Hepatic stellate cell (primary cell): ENCODE measurements at places on chromosomes 1 and 21.

GRCh38 chr1:119737040-119737682, 25.4 kb downstream of the PHGDH start:
- DNase-seq, result no peak

DNA sequence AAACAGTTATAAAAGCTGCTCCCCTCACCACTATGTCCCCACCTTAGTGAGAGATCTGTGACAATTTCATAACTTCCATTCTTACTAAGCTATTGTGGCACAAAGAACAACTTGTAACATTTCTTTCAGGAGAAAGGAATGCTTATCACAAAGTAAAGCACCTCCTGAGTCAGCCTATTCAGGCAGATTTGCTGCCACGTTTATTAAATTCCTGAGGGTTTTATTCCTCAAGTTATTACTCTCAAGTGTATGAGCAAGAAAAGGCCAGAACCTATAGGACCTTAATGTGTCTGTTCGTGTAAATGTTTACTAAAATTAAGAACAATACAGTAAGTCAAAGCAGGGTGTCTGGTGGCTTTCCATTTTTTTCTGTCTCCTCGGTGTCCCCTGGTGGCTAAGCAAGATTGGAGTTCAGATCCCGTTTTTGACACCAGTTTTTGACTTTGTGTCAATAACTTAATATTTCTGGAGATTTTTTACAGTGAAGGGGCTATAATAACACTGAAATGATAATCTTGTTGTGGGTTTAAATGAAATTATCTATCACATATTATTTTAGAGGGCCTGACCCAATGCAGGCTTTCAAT, 1539.6 kb downstream of the BRINP3 start:
- DNase-seq, result no peak

DNA sequence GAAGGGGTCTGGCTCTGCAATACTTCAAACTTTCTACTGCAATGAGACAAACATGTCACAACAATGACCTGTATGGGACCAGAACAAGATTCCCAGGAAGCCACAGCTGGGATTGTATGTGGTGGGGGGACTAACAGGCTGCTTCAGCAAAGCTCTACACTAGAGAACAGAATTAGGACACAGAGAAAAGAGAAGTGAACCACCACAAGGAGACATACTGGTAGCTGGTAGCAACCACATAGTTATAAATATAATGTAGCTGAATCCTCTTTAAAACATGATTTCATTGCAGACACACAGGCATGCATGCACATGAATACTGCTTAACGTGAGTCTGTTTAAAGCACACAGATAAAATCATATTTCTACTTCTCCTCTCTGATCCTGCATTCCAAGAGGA, 3.5 kb upstream of the ILDR2 start:
- DNase-seq, result no peak

- DNase-seq, result no peak
These were observed 594.7 kb downstream of the ADGRL2 start for GRCh38 chr1:82395440-82395839.

GRCh38 chr1:46466477-46467182, 23.0 kb upstream of the DMBX1 start:
- DNase-seq, result peak; percentile 55

GRCh38 chr1:7284839-7285435, 486.2 kb upstream of the VAMP3 start:
- no peak for DNase-seq

- no peak for DNase-seq
These were observed 1.8 kb upstream of the TFF2 start for GRCh38 chr21:42352441-42353095.

GRCh38 chr1:234600418-234601281, 9.3 kb downstream of the IRF2BP2 start:
- no peak for DNase-seq

- no peak for DNase-seq
These were observed 1.7 kb downstream of the DHCR24 start for GRCh38 chr1:54885237-54885679.

- DNase-seq, result no peak
These were observed 8.4 kb downstream of the MMACHC start for GRCh38 chr1:45508295-45509151.

DNA sequence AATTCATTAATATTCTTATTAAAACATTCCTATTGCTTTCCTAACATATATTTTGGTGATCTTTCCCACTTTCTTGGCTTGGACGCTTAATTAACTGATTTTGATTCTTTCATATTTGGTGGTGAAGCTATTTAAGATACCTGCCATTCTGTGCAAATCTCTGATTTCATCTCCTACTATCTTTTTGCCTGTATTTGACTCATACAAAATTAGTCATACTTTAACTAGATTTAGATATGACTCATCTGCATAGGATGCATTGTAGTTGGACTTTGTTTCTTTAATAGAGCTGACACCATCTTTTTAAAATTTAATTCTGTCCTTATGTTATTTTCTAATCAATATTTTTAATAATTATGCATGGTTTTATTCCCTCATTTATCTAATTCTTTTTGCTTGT, 93.8 kb upstream of the PLPPR4 start:
- DNase-seq, result peak; percentile 22

DNA sequence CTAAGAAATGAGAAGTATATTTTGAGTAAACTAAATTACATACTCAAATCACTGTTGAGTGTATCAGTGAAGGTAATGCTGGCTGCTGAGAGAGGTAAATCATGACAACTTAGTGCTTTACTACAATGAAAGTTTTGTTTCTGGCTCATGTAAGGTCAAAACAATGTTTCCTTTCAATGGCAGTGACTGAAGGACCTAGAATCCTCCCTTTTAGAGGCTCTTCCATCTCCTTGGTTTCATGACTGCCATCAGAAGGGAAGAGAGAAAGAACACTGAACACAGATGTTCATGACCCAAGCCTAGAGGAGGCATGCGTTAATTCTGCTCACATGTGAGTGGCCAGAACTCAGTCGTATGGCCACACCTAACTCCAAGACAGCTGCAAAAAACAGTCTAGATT, 130.6 kb downstream of the AKT3 start:
- no peak for DNase-seq

DNA sequence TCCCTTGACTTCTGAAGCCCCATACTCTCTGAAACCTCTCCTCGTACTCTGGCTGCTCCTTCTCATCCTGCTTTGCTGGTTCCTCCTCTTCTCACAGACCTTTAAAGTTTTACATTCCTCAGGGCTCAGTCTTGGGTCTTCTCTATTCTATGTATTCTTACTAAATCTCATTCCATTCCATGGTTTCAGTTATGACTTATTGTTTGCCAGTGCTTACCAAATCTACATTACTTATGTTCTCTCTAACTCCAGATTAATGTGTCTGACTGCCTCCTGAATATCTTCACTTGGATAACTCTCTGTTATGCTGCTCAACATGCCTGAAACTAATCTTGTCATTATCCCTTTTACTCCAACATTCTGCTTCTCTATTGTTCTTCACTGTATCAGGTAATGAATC, 5.4 kb upstream of the SLC35D1 start:
- no peak for DNase-seq

GRCh38 chr1:114512595-114513280, 1.7 kb upstream of the TRIM33 start:
- DNase-seq, result no peak

GRCh38 chr1:43799656-43800635, 92.6 kb downstream of the ST3GAL3 start:
- peak; percentile 66 for DNase-seq

GRCh38 chr1:55555956-55556725, 341.0 kb upstream of the USP24 start:
- no peak for DNase-seq

DNA sequence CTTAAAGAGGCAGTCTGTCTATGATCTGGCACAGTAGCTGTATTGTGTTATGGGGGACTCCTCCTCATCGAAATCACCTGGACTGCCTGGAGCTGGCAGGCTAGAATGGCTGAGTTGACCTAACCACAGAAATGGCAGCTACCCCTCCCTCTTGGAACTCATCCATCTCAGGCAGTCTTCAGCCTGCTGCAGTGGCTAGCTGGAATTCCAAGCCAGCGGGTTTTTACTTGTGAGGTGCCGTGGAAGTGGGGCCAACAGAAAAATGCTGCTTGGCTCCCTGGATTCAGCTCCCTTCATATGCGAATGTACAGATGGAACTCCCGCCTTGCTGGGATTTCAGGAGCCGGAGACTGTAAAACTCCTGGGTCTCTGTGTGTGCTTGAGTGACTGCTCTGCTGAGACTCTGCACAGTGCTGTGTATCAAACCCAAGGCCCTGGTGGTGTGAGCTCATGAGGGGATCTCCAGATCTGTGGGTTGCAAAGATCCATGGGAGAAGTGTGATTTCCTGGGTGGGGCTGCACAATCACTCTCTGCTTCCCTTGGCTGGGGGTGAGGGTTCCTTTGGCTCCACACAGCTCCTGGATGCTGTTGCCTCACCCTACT, 316.9 kb downstream of the CTH start:
- DNase-seq, result no peak

- no peak for DNase-seq
These were observed 21.5 kb upstream of the HMGB4 start for GRCh38 chr1:33842348-33842747.

DNA sequence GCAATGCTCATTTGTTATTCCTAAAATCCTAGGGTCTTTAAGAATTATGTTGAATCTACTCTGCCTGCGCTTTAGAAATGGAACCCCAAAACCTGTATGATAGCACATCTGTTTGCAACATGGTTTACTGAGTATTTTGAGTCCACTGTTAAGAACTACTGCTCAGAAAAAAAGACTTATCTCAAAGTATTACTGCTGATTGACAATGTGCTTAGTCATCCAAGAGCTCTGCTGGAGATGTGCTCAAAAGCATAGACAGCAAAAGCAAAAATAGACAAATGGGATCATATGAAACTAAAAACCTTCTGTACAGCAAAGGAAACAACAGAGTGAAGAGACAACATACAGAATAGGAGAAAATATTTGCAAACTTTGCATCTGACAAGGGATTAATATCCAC, 107.0 kb downstream of the CTH start:
- DNase-seq, result no peak

DNA sequence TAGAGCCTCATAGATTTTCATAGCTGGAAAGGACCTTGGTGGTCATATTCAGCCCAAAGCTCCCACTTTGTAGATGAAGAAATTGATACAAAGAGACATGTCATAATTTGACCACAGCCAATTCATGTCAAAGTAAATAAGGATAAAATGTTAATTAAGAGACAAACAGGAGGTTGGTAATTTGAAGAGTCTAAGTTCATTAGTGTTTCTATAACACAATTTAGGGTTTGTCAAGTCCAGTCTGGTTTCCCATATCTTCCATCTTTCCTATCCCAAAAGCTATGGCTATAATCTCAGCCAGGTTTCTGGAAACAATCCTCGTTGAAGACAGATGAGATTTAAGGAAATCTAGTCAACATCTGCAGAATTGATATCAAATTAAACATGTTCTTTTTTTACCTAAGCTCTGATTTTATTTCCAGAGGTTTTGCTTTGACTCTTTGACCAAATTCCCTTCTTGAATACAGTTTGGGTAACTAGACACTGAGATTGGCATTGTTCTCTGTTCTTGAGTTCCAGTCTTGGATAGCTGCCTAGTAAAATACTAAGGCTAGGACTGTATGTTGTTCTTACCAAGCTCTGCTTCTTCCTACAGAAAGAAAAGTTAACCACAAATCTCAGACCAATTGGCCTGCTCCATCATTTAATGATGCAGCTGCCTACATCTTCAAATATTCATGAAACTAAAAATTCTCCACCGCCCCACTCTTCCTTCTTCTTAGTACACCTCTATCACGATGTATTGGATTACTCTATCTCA, 62.0 kb downstream of the SLC44A5 start:
- no peak for DNase-seq

- DNase-seq, result no peak
These were observed 165.3 kb downstream of the GRIK3 start for GRCh38 chr1:36869054-36869453.

- no peak for DNase-seq
These were observed 16.5 kb downstream of the CTSK start for GRCh38 chr1:150791585-150791984.

GRCh38 chr1:68495968-68496679, 758 bp downstream of the DEPDC1 start:
- DNase-seq, result no peak

DNA sequence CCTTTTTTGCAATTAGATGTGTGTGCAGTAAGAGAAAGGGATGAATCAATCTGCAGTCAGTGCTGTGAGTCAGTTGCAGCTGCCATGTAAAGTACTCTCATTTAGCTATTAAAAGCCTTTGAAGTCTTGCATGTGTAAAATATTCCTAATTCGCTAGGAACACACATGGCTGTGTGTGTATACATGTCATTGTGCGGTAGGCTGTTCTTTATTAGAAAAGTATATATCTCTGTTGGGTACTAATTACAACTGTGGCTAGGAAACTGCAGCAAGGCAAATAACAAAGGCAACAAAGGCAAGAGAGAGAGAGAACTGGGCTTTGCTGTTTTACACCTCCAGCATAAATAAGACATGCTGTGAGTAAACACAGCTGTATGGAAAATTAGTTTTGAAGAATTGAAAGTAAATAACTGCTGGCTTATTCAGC, 41.7 kb downstream of the EPB41 start:
- DNase-seq, result no peak

DNA sequence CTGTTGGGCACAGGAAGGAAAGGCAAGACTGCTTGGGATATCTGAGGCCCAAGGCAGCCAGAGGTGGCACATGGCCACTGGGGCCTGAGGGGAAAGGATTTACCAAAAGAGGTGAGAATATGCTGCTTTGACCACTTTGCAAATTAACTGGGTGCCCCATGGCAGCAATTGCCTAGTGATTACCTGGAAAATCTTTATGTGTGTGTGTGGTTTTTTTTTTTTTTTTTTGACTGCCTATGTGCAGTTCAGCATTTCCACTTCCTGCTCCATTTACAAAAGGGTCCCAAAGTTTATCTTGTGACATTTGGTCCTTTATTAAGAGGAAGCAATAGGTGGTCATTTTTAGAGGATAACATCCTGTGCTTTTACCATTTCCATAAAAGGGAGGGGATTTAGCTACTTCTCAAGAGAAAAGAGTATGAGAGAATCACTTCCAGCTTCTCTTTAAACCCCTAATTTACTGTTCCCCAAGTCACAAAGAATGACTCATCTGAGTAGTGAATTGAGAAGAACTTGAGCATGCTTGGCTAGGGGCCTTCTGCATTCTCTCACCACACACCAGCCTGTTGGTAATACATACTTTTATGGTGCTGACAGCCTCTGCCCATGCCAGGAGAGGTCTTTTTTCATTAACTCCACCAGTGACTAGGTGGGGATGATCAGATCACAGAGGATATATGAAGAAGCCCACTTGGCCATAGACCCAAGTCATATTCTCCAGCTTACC, 52.1 kb downstream of the SYDE2 start:
- no peak for DNase-seq

DNA sequence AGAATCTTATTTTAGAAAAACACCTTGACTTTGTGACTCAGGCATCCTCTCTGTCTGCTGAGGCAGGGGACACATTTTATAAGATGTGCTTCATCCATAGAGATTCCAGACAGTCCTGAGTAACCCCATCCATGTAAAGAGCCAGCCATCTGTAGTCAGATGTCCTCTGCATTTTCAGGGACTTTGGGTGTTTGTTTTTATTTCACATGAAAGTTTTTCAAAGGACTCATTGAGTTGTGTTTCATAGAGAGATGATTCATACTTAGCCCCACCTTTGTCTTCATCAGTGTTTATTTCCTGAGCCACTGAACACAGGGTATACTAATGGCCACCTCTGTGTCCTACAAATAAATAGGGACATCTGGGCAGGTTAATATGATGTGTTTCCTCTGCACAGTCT, 280.4 kb downstream of the CACNA1E start:
- DNase-seq, result no peak

GRCh38 chr1:204424621-204425020, 13.0 kb upstream of the PPP1R15B start:
- DNase-seq, result no peak

- DNase-seq, result no peak
These were observed 90.5 kb downstream of the CASZ1 start for GRCh38 chr1:10705953-10706352.

- no peak for DNase-seq
These were observed 17.3 kb upstream of the TTLL10 start for GRCh38 chr1:1156140-1157032.
